Omental fat pad (tissue), 4 donors: ENCODE measurements at places on chromosomes 3 and 15.
A peak's percentile ranks its signal among the peaks of the same experiment; 100 is the strongest.

GRCh38 chr3:138937690-138938055, 9.3 kb downstream of the FOXL2 start:
- no peak for DNase-seq

GRCh38 chr3:177538048-177538749, 340.9 kb upstream of the TBL1XR1 start:
- DNase-seq = no peak

DNA sequence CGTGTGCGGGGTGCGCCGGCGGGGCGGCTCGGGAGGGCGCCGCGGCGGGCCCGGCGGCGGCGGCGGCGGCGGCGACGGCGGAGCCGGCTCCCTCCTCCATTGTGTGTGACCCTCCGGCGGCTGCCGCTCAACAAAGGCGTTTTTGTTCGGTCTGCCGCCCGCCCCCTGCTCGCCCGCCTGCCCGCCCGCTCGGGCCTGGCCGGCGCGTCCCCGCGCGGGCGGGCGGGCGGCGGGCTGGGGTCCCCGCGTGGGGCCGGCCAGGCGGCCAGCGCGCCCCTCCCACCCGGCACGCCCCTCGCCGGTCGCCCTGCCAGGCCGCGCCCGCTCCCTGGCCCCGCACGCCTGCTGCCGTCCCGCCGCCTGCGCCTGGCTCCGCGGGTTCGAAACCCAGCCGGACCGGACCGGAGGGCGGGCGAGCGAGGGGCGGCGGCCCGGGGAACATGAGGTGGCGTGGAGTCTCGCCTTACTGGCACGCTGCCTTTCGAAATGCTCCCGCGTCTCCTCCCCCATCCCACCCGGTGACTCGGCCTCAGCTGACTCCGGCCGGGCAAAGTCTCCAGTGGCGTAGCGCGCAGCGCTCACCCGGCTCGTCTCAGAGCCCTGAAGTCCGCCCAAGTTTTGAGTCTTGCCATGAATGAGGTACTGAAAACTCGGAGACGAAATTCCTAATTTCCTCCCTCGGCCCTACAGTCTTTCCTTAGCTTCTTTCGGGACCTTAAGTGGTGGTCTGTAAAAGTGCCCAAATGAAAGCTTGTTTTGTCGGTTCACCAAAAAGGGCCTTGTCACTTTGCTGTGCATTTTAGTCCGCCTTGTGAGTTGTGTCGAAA, 588 bp downstream of the MAPK6 start:
- peak; percentile 82 for DNase-seq

GRCh38 chr15:90679959-90680358, 37.2 kb upstream of the BLM start:
- DNase-seq = no peak

GRCh38 chr15:25933456-25934158, 70.5 kb upstream of the ATP10A start:
- no peak for DNase-seq

- DNase-seq = no peak
These were observed 9.1 kb upstream of the CEMIP start for GRCh38 chr15:80769829-80770705.

GRCh38 chr3:59963676-59964075, 913.9 kb upstream of the CFAP20DC start:
- DNase-seq = no peak

GRCh38 chr15:100952566-100952965, 33.4 kb downstream of the LRRK1 start:
- no peak for DNase-seq

- no peak for DNase-seq
These were observed 46.9 kb upstream of the PTPN23 start for GRCh38 chr3:47333907-47334306.

DNA sequence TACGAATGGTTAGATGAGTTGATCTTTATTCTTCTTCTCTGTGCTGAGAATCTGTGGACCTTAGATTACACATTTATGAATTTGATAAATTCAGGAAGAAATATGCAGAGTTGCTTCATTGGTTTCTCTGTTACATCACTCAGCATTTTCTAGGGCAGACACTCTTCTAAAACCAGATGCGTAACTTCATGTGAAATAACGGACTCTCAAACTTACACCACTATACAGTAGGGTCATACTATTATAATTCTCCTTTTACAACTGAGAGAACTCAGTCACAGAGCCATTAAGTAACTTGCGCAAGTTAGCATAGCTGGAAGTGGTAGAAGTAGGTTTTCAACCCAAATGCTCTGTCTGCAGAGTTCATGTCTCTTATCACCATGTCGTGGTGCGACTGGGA, 5.7 kb downstream of the TMEM207 start:
- DNase-seq = no peak

DNA sequence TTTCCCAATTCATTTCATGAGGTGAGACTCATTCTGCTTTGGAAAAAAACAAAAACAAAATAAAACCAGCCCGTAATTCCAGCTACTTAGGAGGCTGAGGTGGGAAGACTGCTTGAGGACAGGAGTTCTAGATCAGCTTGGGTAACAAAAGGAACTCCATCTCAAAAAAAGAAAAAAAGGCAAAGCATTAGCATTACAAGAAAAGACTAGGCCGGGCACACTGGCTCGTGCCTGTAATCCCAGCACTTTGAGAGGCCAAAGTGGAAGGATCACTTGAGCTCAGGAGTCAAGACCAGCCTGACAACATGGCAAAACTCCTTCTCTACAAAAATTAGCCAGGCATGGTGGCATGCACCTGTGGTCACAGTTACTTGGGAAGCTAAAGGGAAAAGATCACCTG, 33.9 kb downstream of the TRPM7 start:
- no peak for DNase-seq

DNA sequence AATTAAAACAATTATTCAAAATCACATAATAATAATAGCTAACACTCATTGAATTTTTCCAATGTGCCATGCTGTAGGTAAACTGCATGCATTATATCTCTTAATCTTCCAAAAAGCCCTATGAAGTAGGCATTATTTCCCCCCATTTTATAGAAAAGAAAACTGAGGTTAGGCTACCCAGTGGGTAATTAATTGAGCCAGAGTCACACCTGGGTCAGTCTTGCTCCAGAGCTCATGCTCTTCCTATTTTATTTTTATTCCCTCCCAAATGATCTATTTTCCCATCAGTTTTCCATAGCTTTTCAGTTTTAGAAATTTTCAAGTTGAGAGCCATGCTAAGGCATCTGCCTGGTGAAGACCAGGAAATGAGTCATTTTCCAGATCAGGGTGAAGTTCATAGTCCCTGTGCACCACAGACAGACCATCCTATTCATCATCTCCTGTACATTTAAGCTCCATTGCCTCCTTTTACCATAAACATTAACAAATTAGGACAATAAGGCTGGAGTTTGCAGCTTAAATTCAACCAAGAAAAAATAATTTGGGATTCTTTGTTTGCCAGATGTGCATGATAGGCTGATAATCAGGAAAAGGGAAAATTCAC, 417.3 kb downstream of the OTOL1 start:
- DNase-seq = no peak

- no peak for DNase-seq
These were observed 1027.7 kb downstream of the PLOD2 start for GRCh38 chr3:145133281-145133680.

- DNase-seq = no peak
These were observed 581.1 kb upstream of the GBE1 start for GRCh38 chr3:82342521-82342920.

DNA sequence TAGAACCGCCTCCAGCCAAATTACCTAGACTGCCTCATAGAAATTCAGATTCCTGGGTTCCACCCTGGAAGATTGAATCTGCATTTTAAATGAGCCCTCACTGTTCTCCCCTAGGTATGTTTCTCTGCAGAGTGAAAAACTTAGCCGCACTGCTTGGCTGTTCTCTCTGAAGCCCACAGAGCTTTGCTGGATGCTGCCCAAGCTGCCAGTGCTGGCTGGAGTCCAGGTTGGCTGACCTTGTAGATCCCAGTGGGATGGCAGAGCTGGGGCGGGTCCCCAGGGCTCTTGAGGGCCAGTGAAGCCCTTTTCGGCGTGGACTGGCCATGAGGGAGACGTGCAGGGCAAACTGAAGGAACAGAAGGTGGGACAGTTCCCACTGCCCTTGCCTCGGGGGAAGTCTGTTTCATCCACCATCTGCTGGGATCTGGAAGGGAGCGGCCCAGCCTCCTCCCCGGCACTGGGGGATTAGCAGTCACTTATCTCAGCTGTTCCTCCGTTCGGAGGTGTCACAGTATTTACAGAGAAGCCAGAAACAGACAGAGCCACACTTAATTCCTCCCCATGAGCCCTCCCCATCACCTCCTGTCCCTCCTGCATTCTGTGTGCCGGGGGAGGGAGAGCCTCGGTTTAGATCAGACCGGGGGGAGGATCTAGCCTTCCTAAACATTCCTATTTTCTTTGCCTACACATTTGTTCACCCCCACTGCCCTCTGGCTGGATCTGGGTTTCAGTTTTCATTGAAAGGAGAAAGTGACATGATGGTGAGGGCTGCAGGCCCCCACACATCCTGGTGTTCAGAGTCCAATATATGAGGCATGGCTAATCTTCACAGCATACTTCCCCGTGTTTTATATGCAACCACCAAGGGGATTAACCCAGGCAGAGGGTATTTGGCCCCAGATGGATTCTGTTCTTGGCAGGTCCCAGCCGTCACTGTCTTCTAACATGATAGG, 4.1 kb upstream of the ACTC1 start:
- no peak for DNase-seq

GRCh38 chr3:39193391-39193790, 996 bp upstream of the XIRP1 start:
- DNase-seq = no peak

- DNase-seq = no peak
These were observed 5.6 kb downstream of the TSEN2 start for GRCh38 chr3:12489832-12490231.

- DNase-seq = no peak
These were observed 6.5 kb downstream of the RUBCN start for GRCh38 chr3:197730200-197730599.

DNA sequence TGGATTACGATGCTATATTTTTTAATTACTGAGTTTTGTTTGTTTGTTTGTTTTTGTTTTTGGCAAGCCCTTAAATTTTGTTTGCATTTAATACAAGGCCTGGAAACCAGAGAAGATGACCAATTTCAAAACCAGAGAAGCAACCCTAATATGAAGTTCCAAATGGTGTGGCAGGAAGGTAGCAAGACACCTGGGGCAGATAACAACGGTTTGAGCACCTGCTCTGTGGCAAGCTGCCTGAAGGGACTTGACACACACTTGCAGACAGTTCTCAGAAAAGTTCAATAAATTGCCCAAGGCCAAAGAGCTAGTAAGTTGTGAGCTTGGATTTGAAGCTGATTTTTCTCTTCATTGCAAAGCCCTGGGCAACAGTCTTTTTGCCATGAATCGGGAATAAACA, 151.2 kb upstream of the UBE2E1 start:
- DNase-seq = no peak

GRCh38 chr3:141746962-141747361, 8.9 kb downstream of the RNF7 start:
- DNase-seq = no peak

DNA sequence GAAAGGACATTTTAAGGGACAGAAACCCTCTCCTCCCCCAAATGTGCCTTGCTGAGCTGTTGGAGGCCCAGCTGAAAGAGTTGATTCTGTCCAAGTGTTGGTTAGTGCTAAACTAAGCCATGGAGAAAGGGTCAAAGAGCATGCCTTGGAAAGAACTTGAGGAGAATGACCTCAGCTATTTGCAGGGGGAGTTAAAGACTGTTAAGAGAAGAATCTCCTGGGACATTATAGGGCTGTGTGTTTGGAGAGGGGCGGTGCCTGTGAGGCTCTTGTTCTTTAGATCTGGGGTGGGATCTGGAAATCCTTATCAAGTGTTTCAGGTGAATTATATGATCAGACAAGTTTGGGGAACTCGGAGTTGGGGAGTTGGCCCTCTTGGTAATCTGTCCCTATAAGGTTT, 13.0 kb downstream of the FNDC3B start:
- no peak for DNase-seq

GRCh38 chr3:176510097-176510496, 687.2 kb downstream of the TBL1XR1 start:
- DNase-seq = no peak

DNA sequence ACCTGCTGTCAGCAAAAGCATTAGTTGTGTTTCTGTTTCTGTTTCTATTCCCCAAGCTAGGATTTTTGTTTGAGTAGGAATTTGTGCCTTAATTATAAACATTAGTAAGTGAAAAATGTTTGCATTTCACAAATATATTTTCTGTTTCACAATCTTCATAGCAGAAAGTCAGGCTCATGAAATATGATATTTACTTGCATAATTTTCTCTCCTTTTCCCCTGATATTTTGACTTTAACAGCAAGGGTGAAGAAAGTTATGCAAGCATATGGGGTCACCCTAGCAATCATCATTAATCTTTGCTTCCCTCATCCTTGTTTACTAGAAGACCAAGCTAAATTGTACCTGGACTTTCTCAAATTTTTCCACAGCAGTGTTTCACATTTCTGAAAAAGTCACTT, 140.3 kb upstream of the SEMA6D start:
- DNase-seq = no peak

- no peak for DNase-seq
These were observed 58.2 kb downstream of the KLHL6 start for GRCh38 chr3:183497313-183497712.

DNA sequence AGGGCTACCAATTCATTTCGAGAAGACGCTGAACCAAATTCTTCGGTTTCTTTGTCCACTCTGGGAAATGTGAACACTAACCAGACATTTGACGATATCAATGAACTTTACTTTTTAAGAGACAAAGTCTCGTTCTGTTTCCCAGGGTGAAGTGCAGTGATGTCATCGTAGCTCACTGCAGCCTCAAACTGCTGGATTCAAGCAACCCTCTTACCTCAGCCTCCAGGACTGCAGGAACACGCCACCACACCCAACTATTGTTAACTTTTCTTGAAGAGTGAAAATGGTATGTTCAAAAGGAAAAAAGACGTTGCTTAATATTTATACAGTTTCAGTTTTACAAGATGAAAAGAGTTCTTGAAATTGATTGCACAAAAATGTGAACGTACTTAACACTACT, 30.6 kb downstream of the MB21D2 start:
- no peak for DNase-seq

- no peak for DNase-seq
These were observed 15.5 kb downstream of the GRM2 start for GRCh38 chr3:51722362-51722761.

DNA sequence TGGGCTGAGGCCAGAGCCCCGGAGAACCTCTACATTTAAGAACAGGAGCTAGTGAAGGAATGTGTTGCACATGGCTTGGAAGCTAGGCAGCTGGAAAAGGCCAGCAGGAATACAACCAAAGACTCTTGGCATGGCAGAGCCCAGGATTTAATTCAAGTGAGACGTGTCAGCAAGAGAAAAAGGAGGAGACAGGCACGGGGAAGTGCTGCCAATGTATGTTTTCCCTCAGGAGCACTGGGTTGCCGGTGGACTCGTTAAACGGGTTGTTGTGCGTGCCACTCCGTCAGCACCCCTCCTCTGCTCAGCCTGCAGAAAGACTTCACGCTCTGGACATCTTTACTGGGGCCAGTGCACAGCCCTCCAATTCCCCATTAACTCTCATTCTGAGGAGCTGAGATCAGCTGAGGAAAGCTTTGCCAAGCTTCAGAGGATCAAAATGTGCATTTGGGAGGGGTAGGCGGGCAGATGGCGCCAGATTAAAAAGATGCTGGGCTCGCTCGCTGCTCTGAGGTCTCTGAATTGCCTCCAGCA, 103.7 kb downstream of the PDZRN3 start:
- DNase-seq = no peak
